Smooth muscle cell of the brain vasculature (primary cell): ENCODE measurements at places on chromosomes 6 and 20.

DNA sequence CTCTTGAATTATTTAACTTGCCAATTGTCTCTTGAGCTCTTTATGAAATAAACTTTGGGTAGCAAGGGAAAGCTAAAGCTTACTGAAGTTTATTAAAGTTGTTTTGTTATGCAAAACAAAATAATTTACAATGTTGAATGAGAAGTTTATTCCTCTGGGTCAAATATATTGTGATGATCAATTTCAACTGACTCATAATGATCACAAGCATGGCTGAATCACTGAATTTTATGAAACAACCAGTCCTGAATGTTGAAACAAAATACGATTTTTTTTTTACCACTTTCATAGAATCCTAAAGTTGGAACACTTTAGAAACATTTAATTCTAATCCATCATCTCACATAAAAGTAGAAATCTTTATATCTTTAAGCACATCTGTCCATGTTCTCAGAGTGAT lies 110.3 kb downstream of the RWDD2A start:
- no peak for DNase-seq

GRCh38 chr20:59078231-59078630 lies 35.6 kb upstream of the PRELID3B start:
- DNase-seq = no peak

- no peak for DNase-seq
Measured at GRCh38 chr6:125658759-125659431, 90.5 kb upstream of the HEY2 start.

DNA sequence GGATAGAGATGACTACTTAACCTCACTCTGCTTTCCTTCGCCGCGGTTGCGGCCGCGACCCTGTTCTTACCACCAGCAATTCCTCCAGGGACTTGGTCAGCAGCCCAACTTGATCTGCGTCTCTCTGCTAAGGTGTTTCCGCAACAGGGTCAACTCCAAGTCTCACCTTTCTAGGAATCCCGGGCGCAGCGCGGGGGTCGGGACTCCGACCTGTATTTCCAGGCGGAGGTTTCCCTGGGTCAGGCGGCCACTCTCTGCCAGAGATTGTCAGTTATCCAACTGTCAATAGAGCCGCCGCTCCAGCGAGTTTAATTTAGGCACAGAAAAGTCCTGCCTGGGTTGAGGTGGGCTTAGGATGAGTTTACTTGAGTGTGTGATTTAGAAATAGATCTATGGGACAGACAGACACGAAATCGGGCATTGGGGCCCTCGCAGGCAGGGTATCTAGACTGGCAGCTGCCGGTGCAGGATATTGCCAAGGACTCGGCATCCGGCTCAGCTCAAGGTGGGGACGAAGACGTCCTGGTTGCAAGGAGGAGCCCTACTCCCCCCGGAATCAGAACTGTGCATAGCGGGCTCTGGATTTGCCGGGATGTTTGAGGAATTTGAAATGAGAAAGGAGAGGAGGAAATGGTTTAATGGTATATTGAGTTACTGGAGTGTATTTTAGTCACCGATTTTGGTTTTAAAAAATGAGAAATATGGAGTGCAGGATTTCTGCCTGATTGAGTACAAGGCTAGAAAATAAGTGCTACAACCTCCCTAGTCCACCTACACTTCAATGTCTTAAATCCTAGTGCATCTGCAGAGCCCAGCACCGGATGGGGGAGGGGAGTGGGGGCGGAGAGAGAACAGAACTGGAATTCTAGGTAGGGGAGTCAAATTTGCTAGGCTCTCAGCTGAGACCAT lies 23.7 kb downstream of the POM121L2 start:
- DNase-seq = no peak

DNA sequence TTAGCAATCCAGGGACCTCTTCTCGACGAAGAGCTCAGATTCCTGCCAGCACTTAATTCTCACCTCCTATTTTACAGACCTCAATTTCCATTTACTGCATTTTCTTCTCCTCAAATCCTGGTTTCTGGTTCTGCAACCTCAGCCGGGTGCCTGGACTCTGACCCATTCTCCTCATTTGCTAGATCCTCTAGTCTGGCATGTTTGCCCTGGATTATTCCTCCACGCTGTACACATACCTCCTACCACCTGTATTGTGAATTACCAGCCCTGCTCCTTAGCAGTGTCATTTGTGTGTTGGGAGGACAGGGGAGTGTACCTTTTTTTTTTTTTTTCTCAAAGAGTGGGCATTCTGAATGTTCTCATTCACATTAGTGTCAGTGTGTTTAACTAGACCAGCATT lies 204.4 kb downstream of the ZMYND8 start:
- no peak for DNase-seq

- no peak for DNase-seq
Measured at GRCh38 chr6:100217225-100218012, 223.4 kb upstream of the MCHR2 start.

DNA sequence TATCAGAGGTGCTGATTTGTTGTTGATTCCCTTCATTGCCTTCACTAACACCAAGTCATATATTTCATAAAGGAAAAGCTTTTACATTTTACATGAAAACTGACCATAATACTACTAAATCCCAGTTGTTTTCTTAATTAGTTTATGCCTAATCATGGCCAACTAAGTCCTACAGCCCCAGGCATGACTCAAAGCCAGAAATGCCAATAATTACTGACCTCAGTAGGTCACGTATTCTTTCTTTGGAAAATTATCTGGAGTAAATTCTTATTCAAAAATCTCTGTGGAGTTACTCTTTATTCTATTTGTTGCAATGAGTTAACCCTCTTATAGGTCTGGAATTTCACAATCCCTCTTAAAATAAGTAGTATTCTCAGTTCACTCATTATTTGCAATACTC lies 13.5 kb upstream of the MYB start:
- DNase-seq = no peak

DNA sequence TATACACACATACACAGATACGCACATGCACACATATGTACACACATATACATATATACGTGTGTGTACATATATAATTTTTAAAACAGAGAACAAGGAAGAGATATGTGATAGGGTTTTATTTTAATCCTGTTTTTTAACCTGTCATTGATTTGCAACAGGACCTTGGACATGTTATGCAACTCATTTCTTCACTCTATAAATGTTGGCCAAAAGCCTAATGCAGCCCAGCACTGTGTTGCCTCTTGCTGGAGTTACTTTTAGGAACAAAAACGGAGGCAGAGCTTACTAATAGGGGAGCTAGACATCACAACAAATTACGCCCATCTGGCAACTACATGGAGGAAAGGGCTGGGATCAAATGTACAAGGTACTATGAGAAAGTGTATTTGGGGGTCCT lies 179.9 kb upstream of the TAB2 start:
- DNase-seq = no peak

GRCh38 chr6:130204322-130204721 lies 18.4 kb downstream of the SAMD3 start:
- DNase-seq = no peak

DNA sequence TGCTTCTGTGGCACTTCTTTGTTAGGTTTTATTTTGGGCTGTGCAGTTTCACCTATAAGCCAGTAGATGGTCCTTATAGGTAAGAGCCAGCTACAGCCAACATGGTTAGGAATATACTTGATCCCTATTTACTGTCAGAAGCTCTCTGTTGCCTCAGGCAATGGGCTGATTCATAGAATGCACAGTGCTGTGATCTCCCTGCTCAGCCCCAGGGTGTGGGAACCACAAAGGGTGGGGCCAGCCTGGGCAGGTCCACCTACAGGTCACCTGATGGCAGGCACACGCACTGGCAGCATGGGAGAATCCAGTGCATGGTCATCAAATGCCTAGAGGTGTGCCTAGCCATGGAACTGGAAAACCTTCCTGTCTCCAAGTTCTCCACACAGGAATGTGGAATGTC lies 191.9 kb downstream of the MOXD1 start:
- DNase-seq = no peak

DNA sequence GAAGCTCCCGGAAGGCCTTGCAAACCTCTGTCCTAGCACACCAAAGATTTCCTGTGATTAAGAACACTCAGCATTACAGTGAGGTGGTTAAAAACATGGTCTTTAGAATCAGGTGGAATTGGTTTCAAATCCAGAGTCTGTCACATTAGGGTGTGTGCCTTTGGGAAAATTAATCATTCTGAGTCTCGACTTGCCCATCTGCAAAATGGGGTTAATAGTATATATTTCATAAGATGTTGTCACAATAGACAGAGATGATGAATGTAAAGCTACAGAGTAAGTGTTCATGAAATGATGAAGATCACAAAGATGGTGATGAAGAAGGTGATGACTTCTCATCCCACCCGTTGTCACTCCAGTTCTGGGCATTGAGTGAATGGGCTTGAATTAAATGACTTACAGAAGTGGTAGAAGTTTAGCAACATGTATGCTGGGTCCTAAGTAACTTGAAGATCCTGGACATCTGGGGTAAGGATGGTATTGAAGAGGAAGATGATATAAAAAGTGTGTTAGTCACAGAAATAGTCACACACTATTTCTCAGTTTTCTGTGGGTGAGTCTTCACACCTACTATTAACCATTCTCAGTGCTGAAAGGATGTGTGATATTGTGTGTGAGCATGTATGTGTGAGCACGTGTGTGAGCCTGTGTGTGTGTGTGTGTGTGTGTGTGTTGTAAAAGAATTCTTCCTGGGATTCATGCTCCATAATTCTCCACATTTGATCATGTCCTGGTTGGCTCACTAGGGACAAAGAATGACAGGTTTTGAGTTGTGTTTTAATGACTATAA lies 28.0 kb upstream of the NEDD9 start:
- DNase-seq = no peak

- DNase-seq = no peak
Measured at GRCh38 chr6:38234934-38235682, 404.6 kb downstream of the BTBD9 start.

DNA sequence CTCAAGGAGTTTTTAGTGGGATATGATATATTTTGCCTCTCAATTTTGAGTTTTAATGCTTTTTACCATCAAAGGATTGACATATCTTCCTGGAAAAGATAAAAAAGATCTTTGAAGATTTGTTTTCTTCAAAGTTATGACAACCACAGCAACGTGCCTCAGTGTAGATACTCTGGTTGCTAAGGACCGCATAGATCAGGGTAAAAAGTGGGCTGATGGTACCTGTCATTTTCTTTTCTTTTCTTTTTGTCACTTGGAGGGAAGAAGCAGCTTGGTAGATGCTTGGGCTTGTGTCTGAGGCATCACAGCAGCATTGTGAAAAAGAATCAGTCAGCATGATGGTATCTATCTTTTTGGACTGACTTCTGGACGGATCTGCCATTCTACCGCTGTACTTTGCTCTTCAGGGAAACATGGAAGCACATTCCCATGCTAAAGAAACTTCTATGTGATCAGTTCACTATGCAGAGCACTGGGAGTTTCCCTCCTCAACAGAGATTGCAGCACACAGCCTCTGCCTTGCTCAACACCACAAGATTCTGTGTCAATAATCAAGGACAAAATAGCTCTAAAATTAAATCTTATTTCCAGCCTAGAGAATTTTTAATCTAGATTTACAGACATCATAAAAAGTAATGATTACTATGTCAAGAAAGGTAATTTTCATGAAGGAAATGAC lies 54.8 kb upstream of the SGK1 start:
- DNase-seq = no peak

DNA sequence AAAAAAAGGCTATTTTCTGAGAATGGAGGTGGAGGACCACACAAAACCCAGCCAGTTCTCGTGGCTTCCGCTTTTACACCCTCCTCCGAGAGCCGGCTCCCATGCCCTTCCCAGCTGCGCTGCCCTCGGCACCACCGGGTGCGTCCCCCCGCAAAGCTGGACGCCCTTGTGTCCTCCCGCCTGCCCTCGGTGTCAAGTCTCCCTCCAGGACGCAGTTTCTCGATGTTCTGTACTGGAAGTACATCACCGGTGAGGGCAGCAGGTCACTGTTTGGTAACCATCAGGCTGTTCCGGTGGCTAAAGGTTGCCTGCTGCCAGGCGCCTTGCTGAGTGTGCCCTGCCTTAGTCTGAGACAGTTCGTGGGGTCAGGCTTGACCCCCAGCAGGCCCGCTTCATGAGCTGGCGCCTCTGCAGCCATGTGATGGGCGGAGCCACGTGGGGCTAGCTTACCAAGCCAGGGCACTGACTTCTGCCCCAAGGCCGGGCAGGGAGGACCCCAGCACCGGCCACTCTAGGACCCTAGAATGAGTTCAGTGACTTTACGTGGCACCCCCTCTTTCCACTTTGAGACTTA lies 34.6 kb downstream of the RREB1 start:
- DNase-seq = no peak

DNA sequence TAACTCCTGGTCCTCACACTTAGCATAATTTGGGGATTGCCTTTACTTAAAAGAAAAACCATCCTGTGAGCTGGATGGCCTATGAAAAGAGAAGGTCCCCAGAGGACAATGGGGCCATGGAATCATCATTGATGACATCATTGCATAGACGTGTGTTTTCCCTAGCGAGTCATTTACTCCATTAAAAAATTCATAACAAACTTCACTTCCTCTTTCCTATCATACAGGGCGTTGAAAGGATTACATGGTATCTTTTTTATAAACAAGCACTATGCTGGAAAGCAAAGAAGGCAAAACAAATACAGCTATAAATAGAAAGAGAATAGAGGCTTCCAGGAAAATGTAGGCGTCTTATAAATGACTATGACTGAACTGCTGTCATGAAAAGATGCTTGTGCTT lies 11.3 kb upstream of the COL12A1 start:
- DNase-seq = no peak

- no peak for DNase-seq
Measured at GRCh38 chr6:138161088-138161337, 726 bp upstream of the ARFGEF3 start.

- no peak for DNase-seq
Measured at GRCh38 chr6:137806914-137807682, 60.0 kb upstream of the TNFAIP3 start.

DNA sequence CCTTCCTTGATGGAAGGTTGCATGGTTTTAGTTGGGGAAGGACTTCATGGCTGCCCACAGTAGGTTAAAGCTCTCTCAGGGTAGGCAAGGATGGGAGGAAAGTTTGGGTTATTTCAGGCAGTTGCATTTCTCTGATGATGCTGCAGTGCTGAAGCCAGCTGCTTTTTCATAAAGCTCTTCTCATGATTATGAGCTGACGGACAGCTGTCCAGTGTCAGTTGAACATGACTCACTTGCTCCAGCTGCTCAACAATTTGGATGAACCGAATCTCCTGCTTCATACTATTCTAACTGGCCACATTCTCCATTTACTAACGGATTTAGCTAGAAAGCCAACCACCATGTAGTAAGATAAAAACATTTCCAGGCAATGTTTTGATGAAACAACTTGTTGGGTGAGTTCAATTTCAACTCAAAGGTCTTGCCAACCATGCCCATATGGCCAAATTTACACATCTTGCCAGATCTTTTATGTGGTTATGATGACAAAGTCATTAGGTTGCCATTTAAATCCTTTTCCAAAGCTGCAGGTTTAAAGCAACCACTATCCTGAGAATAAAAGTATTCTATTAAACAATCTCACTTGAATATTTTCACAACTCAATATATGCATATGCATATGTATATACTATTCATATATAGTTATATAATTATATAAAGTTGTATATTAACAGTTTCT lies 125.9 kb downstream of the HS3ST5 start:
- DNase-seq = no peak

- DNase-seq = no peak
Measured at GRCh38 chr6:659716-660581, 3.0 kb upstream of the HUS1B start.
